Osteoblast (primary cell): ENCODE measurements at places on chromosomes 3 and 15. TPM values are rescaled to one million over a fixed set of nuclear protein-coding genes. Genes with fewer than 3 reads are reported as not detected.

Gene CFAP100
- total RNA-seq, result not detected in 2 replicates

Gene CEP63
- total RNA-seq, result 15.9 and 42.4 TPM in 2 replicates

Gene EPHB3
- 3.6 and 4.1 TPM in 2 replicates for total RNA-seq

Gene TLR9
- total RNA-seq, result not detected in 2 replicates

Gene HRG
- total RNA-seq, result not detected in 2 replicates
